ENCODE measurements at places on chromosomes 2 and 18.

DNA sequence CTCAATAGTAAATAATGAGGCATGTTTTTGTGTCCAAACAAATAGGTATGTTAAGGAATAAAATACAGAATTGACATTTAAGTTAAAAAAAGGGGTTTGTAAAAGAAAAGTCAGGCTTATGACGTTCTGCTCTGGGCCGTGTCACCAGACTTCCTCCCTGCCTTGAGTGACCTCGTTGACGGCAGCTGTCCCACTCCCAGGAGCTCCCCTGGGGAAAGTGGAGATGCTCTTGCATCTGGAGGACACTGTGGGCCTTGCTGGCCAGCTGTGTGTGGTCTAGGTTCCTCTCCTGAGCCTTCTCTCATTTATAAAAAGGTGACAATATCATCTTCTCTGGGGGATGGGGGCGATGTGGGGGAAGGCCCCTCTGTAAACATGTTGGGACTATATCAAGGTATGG, 196.2 kb downstream of the CLIP4 start:
- DNase-seq: no peak

DNA sequence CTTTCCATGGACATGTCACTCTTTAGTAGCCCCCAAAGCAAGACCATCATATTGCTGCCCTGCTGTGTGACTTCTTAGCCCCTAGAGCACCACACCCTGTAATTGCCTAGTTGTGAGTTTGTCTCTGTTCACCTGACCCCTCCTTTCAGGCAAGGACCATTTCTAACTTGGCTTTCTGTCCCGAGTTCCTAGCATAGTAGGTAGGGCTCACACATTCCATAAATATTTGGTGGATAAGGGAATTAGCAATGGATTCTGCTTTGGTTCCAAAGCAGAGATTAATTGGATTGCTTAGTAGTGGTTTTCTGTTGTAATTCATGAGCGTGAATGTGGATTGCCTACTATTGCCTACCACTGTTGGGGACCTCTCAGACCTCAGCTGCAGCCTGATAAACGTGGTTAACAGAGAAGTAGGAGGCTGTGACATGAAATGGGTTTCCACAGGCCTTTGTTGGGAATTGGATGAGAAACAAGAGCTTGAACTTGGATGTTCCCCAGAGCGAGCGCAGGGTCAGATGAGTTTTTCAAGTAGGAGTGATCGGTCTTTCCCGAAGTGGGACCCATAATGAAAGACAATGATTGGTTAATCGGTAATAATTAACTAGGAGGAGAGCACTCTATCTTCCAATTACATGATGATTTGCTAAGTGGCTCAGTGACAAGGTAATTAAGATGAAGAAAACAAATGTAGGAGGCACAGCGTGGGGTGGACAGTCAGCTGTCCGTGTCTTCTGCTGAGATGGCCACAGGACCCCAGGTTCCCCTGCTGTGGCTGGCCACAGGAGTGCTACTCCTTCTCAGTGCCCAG, 13.4 kb upstream of the UGT1A1 start:
- no peak for DNase-seq

DNA sequence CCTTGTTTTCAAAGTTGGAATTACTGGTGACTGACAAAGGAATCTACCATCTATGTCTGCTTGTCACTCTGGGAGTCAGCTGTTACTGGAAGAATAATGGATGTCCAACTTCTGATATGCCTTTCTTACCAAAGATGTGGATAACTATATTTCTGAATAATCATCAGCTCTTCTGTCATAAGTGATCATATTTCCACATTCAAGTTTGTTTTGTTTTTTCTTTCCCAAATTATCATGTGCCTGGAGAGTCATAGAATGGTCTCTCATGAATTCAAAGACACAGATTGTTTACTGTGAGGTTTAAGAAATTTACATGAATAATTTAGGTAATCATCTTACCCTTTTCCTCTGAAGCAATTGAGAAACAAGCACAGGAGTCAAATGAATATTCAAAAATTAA, 986.7 kb upstream of the CDH2 start:
- DNase-seq: no peak

- no peak for DNase-seq
These were observed 246.8 kb downstream of the RAD51AP2 start for GRCh38 chr2:17271416-17271815.

GRCh38 chr2:112483831-112484230, 1.9 kb downstream of the TTL start:
- no peak for DNase-seq

- DNase-seq: no peak
These were observed at the start of gene LRP2 for GRCh38 chr2:169362118-169362893. Gene LRP2 (minus strand): TSS chr2:169362534. CDS start chr2:169362399, 135 bp downstream.

GRCh38 chr2:240597054-240597418, 10.5 kb downstream of the CAPN10 start:
- no peak for DNase-seq

- DNase-seq: no peak
These were observed 79.2 kb upstream of the EPC2 start for GRCh38 chr2:148565272-148565894.

GRCh38 chr2:121356058-121356640, 71.1 kb upstream of the TFCP2L1 start:
- peak; percentile 18 for DNase-seq

DNA sequence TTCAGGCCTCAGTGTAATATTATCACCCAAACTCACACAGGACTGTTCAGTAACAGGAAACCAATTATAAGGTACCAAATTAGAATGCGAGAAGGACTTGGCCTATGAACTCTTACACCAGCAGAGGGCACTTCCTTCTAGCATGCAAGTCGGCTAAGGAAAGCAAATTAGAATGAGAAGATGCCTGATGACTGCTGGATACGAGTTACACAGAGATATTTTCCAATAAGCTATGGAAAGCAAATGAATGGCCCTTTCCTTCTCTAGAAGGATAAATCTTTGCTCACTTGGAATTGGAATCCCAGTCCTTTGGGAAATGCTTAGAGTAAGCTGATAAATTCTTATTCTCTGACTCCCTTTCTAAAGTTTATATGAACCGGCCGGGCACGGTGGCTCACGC, 109.8 kb downstream of the AP1S3 start:
- no peak for DNase-seq

Data from NCI-H2081 treated with DMSO at 0.1 percent for 48 hours (cell line).